ENCODE measurements at places on chromosomes 5 and 9.

DNA sequence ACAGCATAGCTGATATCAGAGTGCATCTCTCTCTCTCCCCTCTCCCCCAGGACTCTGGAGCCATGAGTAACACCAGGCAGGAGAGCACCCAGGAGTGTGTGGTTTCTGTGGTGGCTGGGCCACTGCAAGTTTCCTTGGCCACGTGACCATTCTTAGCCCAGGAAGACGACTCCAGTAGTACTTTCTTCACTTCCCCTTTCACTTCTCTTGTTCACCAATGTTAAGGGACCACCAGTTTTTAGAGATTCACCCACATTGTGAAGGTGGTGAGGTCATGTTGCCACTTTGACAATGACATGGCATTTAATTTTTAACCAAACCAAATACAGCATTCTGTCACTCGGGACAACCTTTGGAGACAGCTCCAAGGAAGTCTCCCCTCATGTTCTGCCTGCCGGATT, 17.9 kb upstream of the DAPK1 start:
- no peak for DNase-seq

DNA sequence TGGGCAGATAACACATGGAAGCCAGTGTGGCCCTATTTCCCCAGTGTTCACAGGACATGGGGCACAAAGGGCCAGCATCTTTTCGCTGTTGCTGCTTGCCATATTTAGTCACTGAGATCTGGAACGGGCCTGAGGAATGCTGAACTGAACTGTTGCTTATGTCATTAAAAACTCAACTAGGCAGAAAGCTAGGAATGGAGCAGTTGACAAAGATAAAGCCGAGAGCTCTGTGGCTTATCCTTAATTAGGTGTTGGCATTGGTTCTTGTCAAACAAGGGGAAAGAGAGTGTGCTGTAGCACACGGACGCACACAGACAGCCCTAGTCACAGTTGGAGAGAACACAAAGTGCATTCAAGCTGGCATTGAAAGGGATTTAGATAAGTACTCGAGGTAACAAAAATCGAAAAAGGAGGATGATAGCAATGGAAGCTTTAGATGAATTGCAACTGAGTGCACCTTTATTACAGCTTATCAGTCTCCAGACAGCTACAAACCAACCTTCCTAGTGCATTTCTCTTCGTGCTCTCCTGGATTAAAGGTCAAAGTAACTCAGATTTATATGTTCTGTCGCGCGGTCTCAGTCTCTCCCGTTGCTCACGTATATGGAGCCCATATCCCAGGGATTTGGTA, 450.2 kb upstream of the ZNF608 start:
- no peak for DNase-seq

DNA sequence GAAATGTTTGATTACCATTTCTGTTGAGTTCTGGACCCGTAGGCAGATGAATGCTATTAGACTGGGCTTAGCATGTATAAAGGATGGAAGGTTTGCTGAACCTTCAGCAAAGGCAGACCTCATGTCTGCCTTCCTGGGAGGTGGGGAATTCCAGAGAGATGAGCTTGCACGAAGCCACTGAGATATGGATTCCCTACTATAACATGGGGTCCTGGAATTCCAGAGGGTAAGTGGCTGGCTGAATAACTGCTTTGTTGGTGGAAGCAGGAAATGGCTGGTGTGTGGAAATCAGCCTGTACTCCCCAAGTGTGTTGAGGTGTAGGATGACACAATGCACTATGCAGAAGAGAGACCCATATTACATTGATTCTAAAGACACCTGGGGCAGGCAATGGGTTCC, 526.4 kb downstream of the CTNND2 start:
- DNase-seq = no peak

GRCh38 chr5:9201011-9201410, 344.9 kb downstream of the SEMA5A start:
- no peak for DNase-seq

DNA sequence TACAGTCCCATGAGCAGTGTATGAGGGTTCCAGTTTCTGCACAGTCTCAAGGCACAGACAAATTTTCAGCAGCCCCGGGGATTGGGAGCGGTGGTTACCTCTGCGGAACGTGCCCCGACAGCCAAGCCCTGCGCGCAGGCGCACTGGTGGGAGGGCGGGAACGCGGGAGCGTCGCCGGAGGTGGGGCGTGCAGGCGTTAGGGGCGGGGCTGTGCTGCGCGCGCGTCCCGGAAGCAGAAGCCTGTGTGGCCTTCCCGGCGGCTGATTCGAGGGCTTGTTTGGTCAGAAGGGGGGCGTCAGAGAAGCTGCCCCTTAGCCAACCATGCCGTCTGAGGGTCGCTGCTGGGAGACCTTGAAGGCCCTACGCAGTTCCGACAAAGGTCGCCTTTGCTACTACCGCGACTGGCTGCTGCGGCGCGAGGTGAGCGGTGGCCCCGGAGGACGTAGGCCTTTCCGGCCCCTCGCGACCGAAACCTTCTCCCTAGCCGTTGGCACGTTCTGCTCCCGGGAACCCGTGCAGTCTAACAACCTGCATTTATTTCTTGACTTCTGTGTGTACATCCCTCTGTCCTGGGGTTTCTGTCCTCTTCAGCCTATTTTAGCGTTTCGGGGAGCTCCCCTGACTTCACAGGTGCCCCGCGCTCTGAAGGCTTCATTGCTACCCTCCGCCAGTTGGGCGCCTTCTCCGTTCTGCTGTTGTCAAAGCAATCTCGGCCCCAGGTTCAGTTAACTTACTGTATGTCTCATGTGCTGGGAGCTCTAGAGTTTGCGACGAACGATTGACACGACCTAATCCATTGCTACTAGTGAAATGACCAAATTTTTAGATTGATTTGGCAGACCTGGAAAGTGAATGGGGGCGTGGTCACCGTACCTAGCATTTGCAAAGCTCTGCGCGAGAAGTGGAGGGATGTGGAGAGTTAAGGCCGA, at the start of gene GLE1:
GLE1 (plus strand) TSS at position 235 of the 929 bp plus-strand sequence; CDS start at position 322, 87 bp downstream.
- peak; percentile 95 for DNase-seq

DNA sequence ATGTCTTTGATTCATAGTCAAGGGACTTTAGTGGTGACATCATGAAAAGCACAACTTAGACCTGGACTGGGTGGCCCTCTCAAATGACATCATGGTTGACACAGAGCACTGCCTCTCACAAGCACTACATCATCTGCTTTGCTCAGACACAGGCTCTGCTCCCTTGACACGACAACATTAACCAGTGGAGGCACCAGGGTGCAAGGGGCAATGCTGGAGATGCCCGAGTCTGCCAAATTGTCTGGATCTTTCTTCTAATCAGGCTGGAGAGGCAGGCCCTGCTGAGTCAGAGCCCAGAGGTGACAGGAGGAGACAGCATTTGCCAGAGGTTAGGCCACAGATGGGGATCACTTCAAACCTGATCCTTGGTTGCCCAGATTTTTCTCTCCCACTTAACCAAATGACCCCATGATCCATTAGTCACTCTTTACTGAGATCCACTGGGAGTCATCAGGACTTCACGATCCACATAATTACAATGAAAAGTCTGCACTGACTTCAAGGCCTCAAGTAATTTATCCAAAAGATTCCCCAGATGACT, 174.4 kb downstream of the SLIT3 start:
- DNase-seq = no peak

- no peak for DNase-seq
Observed at GRCh38 chr5:145345511-145346287, 489.4 kb downstream of the PRELID2 start.

- DNase-seq = peak; percentile 36
Observed at GRCh38 chr5:54646356-54647101, 129.0 kb downstream of the SNX18 start.

GRCh38 chr9:124149992-124150391, 107.8 kb upstream of the NEK6 start:
- DNase-seq = no peak

GRCh38 chr5:610744-611730, 1.1 kb upstream of the CEP72 start:
- DNase-seq = no peak

- DNase-seq = no peak
Observed at GRCh38 chr9:23438299-23438907, 387.6 kb downstream of the ELAVL2 start.

DNA sequence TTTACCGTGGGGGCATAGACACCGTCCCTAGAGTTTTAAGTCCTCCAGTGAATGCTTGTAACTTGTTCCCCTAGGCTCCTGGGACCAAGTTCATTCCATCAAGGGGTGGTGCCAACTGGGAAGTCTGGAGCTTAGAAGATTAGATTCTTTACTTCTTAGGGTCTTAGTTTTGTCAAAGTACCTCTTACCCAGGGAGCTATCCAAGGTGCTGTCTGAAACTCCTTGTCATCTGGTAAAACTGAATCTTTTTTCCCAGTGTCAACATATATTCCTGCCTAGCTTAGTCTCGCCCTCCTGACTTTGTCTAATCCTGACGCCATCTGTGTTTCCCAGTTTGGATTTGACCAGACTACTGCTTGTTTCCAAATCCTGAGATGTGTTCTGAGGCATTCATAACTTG, 41.6 kb downstream of the MAMDC2 start:
- no peak for DNase-seq

Data from activated T-helper 1 cell treated with anti-CD3 and anti-CD28 coated beads, Interleukin-2, amount 50 U/mL, for 16 hours (primary cell).